ENCODE measurements at places on chromosomes 16 and 17.
A peak's percentile ranks its signal among the peaks of the same experiment; 100 is the strongest.

DNA sequence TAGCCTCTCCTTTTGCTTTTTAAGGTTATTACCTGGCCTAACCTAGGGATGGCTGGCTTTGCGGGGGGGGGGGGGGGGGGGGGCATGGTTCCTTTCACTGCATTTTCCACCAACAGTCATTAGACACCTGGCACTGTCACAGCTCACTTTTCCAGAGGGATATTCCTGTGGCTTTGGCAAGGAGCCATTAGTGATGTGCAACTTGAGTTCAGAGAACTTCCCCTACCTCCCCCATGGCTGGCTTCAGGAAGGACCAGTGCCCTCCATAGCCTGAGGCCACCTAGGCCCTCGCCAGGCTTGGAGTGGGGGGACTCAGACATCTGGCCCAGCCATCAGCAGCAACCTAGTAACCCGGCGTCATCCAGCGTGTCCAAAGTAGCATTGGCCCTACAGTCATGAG lies 234.6 kb downstream of the CPPED1 start:
- DNase-seq, result no peak

GRCh38 chr16:9075299-9076071 lies 16.0 kb upstream of the HAPSTR1 start:
- no peak for DNase-seq

DNA sequence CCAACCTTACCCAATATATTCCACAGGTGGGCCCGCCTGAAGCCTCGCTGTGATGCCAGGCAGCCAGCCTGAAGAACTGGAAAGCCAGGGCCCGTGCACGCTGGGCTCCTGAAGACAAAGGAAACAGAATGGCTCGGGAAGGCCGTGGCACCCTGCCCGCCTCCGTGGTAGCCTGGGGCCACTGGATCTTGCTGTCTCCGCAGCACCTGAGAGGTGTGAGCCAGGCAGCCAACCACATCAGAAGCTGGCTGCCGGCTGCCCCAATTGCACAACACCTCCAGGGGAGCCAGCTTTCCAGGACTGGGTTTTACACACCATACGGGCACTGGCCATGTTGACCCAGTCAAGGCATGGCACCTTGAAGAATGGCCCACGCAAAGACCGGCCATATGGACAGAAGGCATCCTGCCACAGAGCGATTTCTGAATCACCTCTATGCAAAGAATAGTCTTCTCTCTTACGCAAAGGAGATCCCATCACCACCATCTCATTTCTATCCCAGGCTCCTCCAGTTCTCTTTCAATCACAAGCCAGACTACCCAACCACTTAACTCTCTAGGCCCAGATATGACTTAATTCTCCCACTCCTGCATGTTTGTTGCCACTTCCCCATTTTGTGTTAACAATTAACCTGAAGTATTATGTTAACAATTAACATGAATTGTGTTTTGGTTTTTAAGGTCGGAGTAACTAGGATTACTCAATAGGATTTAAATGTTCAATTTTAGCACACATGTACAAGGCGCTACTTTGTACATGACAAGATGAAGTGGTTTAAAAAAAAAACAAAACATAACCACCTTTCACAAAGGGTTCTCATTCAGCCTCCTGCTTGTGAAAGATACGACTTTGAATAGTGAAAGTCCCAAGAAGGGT lies 32.1 kb downstream of the ZFHX3 start:
- DNase-seq, result peak; percentile 81

DNA sequence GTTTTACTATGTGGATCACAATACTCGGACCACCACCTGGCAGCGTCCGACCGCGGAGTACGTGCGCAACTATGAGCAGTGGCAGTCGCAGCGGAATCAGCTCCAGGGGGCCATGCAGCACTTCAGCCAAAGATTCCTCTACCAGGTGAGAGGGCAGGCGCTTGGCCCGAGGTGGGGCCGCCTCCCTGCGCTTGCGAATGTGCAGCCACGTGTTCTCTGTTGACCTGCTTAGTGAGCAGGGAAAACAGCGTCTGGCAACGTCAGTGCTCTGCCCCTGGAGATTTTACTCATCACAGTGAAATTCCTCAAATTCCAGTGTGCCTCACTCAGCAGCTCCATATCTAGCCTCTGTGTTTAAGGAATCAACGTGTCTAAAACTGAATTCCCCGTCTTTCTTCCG lies 33.4 kb upstream of the CLEC18A start:
- DNase-seq, result no peak

GRCh38 chr16:49520492-49521038 lies 147.0 kb downstream of the C16orf78 start:
- no peak for DNase-seq

GRCh38 chr16:28981517-28981916 lies 3.3 kb upstream of the LAT start:
- peak; percentile 51 for DNase-seq
